HCT116 (cell line): ENCODE measurements at places on chromosomes 6 and 20.

DNA sequence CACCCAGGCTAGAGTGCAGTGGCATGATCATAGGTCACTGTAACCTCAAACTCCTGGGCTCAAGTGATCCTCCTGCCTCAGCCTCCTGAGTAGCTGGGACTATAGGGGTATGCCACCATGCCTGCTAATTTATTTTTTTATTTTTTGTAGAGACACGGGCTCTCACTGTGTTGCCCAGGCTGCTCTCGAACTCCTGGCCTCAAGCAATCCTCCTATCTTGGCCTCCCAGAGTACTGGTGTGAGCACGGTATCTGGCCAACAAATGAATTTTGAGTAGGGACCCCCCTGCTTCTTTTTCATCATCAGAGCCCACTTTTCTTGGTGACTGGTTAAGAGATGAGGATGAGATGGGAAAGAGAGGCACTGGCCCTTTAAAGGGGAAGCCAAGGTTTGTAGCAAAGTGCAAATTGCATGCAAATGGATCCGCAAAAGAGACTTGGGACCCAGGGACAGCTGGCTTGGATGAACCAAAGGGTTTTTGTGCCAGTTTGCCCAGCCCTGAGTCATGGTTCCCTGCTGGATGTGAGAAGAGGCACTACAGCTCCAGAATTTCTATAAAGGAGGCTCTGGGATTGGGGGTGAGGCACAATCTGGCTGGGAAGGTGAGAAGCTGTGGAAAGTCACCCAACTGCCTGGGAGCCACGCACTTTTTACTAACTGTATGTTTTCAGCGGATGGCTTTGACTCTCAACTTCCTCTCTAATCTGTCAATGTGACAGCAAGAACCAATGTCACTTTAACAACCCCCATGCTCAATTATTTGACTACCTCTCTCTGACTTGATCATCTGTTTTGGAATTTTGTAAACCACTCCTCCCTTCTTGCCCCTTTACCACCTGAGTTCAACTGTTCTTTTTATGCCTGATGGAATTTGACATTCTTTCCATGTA lies 58.7 kb upstream of the RNF24 start:
- DNase-seq, result no peak

- no peak for DNase-seq
Observed at GRCh38 chr6:140931581-140931980, 1201.1 kb upstream of the GJE1 start.

- no peak for DNase-seq
Observed at GRCh38 chr6:85185977-85186376, 263.9 kb upstream of the NT5E start.

DNA sequence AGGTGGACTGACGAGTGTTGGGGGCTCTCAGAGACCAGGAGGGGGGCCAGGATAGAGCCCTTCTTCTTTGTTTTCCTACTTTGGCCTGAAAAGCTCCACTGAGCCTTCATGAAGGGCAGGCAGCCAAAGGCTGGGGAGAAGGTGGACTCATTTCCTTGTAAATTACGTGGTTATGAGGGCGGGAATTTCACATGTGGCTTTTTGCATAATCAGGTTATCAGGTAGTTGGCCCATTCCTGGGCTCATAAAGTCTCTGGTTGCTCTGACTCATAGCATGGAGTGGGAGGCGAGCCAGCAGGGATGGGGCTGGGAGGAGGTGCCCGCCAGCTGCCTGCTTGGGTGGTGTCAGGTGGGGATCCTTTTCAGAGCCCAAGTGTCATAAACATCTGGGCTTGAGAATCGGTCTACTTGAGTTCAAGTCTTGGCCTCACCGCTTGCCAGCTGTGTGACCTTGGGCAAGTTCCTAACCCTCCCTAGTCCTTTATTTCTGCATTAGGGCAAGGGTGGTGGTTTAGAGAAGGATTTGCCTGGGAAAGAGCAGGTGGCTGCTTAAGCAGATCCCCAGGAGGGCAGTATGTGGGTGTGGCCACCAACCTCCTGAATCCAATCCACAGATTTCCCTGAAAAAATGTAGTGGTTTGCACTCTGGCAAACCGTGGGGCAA lies 26.5 kb upstream of the RNF24 start:
- DNase-seq, result peak; percentile 95

DNA sequence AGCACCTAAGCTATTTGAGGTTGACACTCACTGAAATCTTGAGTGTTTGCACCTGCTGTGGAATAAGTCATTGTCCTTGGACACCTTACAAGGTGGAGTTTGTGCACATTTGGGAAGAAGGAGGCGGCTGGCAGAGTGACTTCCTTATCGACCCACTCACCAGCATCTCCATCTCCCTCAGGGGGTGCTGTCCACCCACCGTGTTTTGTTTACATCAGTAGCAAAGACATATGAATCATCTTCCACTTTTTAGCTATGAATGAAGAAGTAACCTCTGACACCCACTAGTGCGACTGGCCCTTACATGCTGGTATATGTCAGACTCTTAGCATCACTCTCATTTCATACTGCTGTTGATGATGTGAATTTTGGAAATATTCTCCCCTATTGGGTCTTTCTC lies 119.5 kb upstream of the SGK1 start:
- DNase-seq, result no peak

GRCh38 chr6:40968620-40969164 lies 70.3 kb downstream of the UNC5CL start:
- no peak for DNase-seq

DNA sequence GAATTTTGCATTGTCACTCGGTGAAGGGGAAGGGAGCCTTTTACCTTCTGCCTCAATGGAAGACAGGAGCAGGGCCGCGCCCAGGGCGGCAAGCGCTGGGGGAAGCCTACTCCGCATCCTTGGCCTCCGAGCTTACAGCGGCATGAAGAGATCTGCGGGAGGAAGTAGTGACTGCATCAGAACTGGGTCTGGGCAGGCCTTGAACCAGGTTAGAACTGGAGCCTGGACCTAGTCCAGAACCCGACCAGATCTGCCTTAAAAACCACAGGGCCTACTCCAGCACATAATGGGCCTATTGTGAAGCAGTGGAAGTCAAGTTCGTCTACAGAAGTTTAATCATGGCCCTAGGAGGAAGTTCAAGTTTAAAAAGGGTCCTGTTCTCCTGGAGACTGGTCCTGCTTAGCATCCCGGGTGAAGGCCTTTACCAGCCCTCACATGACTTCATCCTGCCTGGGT lies 3.1 kb downstream of the COL12A1 start:
- DNase-seq, result no peak

DNA sequence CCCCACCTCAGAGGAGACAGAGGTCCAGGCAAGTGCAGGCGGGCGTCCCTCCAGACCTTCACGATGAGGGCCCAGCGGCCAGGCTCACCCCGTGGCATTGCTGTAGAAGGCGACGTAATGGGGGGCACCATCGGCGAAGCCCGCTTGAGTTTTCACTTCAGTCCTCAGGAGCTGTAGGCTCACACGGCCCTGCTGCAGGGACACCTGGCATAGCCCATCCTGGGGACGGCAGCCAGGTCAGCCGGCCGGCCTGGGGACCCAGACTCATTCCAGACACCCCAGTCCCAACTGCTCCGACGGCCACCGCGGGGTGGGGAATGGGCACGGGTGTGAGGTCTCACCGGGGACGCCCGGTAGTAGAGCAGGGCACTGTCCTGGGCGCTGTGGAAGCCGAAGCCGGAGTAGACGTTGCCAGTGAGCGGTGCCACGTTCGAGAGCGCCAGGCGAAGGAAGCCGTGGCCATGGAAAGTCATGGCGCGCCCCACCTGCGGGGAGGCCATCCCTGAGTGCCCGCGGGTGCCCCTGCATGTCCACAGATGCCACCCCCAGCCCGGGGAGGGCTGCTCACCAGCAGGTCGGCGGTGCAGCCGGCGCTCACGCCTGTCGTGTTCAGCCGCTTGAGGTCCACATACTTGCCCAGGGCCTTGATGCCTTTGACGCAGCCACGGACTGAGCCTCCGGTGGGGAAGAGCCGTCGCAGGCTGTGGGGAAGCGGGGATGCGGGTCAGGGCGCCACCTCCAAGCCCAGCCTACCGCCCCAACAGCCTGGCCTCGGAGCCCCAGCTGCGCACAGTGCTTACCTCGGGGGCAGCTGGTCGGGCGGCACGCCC lies 9.2 kb downstream of the ADRM1 start:
- DNase-seq, result no peak

DNA sequence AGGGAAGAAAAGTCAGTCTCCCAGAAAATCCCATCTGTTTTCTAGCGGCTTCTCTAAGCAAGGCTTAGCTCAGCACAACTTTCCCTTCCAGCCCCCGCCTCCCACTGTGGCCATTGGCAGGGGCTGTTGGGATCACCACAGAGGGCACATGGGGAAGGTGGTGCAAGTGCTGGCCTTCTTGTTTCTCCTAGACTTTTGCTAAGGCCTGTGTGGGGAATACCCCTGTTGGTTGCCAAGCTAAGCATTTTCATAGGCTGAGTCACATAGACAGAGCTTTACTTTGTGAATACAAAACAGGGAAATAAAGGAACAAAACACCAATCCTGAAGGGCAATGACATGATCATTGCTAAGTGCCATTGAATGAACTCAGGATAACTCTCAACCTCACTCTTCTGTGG lies 32.4 kb upstream of the TIAM2 start:
- DNase-seq, result no peak

DNA sequence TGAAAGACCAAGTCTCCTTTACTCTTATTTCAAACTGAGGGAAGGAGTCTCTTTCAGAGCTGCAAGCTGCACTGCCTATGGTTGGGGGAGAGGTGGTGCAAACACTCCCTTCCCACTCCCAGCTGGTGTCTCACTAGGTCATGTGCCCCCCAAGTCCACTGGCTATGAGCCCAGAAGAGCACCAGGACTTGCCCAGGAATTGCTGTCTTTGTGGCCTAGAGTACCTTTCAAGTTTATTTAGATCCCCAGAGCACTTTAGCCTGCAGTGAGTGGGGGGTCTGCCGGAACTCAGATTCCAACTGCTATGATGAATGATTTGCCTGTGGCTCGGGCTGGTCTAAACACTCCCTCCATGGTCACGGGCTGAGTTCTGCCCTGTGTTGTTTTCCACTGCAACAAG lies 192.6 kb upstream of the CITED2 start:
- no peak for DNase-seq

GRCh38 chr6:4790158-4790899 lies 14.1 kb downstream of the CDYL start:
- DNase-seq, result no peak

DNA sequence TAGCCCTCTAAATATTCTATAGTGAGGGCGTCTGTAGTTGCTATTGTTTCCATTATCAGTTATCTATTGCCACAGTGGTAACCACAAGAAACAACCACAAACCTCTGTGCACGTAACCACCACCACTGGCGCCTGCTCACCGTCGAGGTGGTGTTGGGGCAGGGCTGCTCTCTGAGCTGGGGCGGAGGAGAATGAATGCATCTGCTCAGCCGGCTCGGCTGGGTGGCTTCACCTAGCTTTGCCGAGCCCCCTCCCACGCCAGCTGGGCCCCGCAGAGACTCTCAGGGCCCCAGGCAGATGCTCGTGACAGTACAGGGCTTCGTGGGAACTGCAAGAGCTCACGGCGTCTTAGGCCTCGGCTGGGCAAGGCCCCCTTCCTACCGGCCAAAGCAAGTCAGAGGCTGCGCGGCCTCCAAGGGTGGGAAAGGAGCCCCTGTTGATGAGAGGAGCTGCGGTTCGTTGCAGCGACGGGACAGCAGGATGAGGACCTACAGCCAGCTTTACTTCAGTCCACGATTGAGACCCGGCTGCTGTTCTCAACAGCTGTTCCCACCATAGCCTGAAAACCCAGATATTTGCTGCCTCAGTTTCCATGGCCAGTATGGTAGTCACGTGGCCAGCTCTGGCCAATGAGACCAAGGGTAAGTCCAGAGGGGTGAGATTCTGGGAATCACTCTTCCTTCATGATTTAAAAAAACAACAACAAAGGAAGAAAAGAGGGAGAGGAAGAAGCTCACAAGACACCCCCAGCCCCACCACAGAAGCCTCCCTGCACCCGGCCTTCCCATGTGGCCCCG lies 120.2 kb upstream of the AFDN start:
- no peak for DNase-seq

GRCh38 chr20:50041246-50041873 lies 58.6 kb downstream of the SNAI1 start:
- DNase-seq, result no peak
